Foreskin keratinocyte (primary cell): ENCODE measurements at places on chromosomes 4 and X. TPM values are rescaled to one million over a fixed set of nuclear protein-coding genes. Genes with fewer than 3 reads are reported as not detected.
A peak's percentile ranks its signal among the peaks of the same experiment; 100 is the strongest.

WWC2 gene
- total RNA-seq, result 23.2 and 24.7 TPM in 2 replicates

KLHL8 gene
- total RNA-seq, result 8.5 and 9.0 TPM in 2 replicates

DNA sequence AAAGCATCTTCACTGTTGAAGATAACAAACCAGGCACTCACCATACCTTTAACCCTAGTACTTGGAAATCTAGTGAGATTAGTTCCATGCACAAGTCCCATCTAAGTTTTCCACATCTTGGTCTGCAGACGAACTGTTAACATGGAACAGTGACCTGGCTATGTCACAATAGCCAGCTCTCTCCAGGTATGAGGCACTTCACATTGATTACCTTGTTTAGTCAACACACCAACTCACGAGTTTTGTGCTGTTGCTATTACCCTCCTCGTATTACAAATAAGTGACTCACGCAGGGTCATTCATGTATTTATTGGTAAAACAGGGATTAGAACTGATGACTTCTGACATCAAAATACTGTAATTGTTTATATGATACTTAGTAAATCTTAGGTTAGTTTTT, 36.4 kb upstream of the FRAS1 start:
- no peak for DNase-seq

GRCh38 chr4:169404960-169405359, 134.2 kb upstream of the SH3RF1 start:
- peak; percentile 89 for DNase-seq

DNA sequence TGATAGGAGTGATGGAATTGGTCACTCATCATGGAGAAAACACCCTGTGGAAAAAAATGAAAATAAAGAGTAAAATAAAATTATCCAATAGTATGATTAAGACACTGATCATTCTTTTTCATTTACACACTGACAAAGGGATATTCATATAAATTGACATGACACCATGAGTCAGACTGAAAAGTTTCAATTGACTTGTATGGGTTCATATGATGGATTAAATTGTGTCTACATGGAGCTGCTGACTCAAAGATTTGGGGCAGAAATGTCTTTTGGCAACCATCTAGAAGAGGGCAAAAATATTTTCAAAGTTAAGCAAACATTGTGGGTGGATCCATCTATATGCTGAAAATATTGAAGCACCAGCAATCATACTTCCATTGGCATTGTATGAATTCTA, 153.4 kb upstream of the PPP3CA start:
- DNase-seq, result peak; percentile 41

GRCh38 chr4:173195109-173195508, 26.5 kb downstream of the GALNT7 start:
- no peak for DNase-seq

ADH4 gene
- not detected in 2 replicates for total RNA-seq

GRCh38 chrX:120358737-120359456, 3.0 kb upstream of the ATP1B4 start:
- peak; percentile 32 for DNase-seq

DNA sequence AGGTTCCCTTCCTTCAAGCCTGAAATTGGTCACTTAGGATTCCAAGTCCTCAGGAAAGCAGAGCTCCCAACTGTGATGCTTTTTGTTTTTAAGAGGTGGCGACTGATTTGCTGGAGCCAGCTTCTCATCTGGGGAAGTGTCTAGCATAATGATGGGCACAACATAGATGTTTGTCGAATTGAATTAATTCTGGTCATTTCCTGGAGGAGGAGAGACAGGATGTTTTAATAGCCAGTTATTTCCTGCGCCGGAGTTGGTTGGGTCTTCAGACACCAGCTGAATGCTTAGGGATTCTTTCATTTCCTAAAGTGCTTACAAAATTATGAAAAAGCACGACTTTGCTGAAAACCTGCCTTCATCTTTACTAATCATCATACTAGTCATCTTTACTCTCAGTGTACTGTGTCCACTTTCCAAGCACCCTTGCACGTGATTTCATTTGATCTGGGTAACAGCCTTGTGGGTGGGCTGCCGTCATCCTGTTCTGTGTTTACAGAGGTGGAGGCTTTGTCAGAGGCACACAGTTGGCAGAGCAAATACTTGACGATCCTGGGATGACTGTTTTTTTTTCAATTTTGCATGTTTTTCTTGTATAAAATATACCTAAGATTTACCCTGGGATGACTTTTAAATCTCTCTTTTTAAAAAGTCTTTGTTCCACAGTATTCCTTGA, 49.5 kb downstream of the RGS12 start:
- no peak for DNase-seq
